ENCODE measurements at places on chromosomes 4 and X. TPM values are rescaled to one million over a fixed set of nuclear protein-coding genes. Genes with fewer than 3 reads are reported as not detected.

DNA sequence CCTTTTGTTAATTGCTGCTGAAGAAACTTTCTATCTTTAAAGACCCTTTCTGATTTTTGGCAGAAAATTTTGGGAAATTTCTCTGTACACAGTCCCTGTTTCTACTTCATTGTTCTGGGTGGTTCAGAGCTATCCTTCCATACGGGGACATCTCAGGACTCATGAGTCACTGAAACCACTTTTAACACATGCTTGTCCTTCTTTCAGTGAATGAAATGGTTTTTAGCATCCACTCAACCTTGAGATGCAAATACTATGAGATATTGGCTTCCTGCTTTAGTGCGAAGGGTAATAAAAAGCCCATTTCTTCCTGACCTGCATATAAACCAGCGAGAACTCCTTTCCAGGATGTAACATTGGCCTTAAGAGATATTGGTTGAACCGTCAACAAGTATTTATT lies 158.0 kb downstream of the REPS2 start:
- no peak for DNase-seq

DNA sequence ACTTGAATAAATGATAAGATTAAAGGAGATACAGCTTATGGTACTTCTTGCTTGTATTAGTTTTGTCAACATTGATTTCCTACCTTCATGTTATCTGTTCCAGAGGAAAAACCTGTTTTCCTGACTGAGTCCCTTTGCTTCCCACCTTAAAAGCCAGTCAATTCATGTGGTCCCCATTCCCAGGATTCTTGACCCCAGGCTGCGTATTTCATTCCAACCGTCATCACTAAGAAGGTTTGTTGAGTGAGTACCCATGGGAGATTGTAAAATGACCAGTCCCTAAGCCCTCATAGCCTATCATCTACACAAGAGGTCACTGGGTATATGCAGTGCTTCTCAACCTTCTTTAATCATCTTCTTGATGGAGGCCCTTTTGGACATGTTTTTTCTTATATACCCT lies 52.2 kb downstream of the BEX3 start:
- DNase-seq: no peak

NXF2B gene
- total RNA-seq: not detected

DNA sequence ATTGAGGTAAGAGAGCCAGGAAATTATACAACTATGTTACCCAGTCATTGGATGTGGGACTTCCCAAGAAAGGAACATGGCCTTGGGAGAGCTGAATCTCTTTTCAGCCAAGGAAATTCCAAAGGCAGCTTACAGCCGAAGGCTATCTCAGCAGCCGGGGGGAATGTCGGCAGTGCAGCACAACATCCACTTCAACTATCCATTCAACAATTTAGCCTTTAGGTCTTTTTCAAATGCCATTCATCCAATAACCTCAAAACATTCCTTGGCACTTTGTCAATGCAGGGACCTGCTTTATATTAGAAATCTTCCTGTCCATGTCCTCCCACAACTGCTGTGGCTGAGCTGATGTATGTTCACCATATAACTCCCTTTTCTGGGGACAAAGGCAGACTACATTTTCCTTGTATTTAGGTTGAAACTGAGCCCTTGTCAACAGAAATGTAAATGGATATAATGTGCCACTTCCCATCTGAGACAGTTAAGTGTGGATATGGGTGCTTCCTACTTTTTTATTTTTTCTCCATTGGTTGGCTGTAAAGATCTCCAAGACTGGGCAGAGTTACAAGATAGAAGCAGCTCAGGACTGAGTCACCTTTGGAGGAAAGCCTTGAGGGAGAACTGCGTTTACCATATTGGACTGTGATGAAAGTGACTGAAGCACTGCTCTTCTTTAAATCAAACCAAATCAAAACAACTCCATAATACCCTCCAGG lies 94.8 kb downstream of the GPRIN3 start:
- DNase-seq: no peak

- no peak for DNase-seq
Observed at GRCh38 chr4:15232366-15233263, 195.2 kb upstream of the C1QTNF7 start.

GRCh38 chrX:24428516-24428915 lies 36.6 kb upstream of the PDK3 start:
- DNase-seq: no peak

F8A2 gene
- total RNA-seq: not detected

DNA sequence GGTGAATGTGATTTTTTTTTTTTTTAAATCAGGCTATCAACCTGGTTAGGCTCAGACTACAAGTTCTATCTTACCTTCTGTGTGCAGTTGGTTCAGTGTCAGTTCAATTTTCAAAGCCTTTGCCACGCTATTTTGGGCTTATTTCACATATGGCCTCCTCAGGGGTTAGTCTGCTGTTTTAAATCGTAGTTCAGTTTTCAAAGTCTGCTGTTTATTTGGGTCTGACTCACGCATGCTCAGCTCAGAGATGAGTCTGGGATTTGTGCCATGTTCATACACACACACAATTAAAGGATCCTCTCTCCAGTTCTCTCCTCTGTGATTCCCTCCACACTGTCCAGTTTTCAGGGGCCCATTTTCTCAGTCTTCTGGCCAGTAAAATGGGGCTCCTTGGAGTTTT lies 32.3 kb upstream of the ZFX start:
- DNase-seq: no peak

- no peak for DNase-seq
Observed at GRCh38 chr4:2217726-2218125, 24.2 kb downstream of the HAUS3 start.

- no peak for DNase-seq
Observed at GRCh38 chr4:109945056-109945455, 32.4 kb downstream of the EGF start.

UCP1 gene
- not detected for total RNA-seq

GRCh38 chr4:13654162-13654797 lies 26.8 kb upstream of the BOD1L1 start:
- DNase-seq: peak; percentile 72

- no peak for DNase-seq
Observed at GRCh38 chr4:122691988-122692387, 40.5 kb upstream of the BBS12 start.

DNA sequence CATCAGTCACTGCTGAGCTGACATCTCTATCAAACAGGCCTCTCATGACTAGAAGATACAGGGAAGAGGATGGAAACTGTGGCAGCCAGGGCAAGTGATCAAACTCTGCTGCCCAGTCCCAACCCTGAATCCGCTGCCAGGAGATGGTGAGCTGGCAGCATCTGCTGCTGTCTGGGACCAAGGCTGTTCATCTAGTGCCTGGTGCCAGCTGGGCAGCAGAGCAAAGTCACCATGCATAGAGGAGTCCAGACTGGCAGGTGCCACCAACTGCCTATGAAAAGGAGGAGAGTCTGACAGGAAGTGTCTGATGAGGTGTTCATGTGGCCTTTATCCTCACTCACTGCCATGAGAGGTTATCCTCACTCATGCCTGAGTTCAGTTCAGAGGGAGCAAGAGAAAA lies 518.9 kb downstream of the MID1IP1 start:
- DNase-seq: no peak

HTN3 gene
- not detected for total RNA-seq

DNA sequence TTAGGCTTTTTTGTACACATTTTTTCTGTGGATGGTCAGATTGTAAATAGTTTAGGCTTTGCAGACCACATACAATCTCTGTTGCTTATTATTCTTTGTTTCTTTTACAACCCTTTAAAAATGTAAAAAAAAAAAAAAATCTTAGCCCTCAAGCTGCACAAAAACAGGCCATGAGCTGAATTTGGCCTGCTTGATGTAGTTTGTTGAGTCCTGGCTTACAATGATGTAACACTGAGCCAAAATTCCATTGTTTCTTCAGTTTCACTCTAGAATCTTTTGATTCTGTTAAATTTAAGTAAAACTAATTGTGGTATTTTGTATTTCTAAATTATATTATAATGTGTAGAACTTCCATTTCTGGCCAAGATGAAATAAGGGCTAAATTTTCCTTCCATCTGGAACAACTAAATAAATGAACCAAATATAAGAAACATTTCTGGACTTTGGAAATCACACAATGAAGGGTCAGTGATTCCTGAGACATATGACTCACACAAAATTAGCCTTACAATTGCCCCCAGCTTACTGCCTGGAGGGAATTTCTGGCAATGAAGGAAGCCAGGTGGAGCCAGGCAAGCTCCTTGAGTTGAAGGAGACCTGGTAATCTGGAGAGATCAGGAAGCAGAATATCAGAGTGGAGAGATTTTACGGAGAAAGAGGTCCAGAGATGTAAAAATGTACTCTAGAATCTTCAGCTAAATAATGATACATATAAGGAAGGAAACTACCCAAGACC lies 29.8 kb downstream of the IQCM start:
- DNase-seq: no peak

GRCh38 chrX:136047969-136048368 lies 62.7 kb downstream of the SLC9A6 start:
- no peak for DNase-seq

- no peak for DNase-seq
Observed at GRCh38 chrX:12579311-12579710, 211.9 kb upstream of the PRPS2 start.

DNA sequence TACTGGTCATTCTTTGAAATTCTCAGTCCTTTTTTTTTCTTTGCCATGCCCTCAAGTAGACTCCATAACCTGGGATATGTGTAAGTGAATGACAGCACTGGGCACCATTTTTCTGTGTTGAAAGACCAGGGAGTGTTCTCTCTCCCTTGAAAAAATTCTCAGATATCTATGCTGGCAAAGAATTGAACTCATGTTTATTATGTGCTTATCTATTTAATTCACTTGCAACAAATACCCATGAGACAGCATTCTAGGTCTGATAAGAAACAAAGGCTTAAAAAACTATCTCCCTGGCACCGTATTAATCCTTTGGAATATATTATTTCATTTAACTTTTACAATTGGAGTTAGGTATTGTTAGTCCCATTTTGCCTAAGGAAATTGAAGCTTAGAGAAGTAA lies 36.7 kb downstream of the LARP7 start:
- no peak for DNase-seq

GRCh38 chr4:41257906-41258305 lies 1.2 kb downstream of the UCHL1 start:
- no peak for DNase-seq

MFAP3L gene
- 2.1 TPM for total RNA-seq

SMR3A gene
- total RNA-seq: not detected

DNA sequence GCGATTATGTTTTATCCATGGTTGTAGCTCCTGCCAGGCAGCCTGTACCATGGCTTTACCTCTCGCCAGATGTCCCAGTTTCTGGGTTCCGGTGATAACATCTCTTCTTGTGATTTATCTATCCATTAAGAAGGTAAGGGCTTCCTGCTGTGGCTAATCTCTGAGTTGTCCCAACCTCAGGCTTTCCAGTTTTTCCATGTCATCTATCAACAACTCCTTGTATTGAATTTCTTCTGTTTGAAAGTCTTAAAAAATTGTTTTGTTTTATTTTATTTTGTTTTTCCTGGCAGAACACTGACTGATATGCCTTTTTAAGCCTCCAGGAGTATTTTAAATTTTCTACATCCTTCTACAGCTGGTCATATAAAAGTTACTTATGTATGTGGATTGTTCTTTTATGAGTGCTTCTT lies 241.9 kb downstream of the ANTXR2 start:
- no peak for DNase-seq
